Stimulated activated CD8-positive, alpha-beta memory T cell treated with anti-CD3 and anti-CD28 coated beads, Interleukin-4, amount 100 ng/mL, for 1 hour (primary cell): ENCODE measurements at places on chromosomes 2 and 18.

DNA sequence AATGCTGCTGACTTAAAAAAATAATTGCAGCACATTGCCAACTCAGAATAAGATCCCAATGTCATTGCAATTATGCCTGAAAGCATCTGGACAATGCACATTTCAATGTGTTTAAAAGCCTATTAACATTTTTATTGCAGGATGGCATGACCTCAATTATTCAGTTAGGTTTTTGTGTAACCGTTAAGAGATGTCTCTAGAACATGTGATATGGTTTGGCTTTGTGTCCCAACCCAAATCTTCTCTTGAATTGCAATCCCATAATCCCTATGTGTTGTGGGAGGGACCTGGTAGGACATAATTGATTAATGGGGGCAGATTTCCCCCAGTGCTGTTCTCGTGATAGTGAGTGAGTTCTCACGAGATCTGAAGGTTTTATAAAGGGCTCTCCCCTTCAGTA is 43.2 kb upstream of the ZC3H15 start:
- no peak for DNase-seq

GRCh38 chr2:104213758-104214157 is 640.2 kb upstream of the POU3F3 start:
- no peak for DNase-seq

DNA sequence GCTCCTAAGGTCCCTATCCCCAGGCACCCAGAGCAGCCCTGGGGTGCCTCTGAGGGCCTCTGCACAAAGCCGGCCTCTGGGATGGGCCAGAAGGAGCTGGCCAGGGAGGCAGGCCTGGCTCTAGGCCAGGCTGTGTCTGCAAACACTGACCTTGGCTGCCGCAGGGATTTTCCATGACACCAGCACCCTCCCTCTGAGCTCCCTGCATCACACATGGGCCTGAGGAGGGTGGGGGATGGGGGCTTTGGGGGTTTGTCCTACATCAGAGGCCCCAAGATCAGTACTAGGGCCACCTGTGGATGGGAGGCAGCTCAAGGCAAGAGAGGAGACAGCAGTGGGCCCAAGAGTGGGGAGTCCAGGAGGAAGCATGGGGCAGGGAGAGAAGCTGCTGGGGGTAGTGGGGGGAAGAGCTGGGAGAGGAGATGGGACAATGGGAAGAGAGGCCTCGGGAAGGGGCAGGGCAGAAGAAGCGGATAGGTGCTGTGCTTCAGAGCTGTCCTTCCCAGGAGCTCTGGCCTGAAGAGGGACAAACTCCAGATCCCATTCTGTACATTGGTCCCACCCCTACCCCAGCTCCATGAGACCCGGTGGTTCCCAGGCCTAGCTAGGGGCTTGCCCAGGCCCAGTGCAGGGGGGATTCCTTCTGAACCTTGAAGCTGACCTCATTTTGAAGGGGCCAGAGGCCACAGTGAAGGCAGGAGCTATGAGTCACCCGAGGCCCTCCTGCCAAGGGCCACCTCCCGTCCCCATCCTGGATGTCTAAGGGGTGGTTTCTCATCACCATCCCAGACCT is 28.0 kb downstream of the KCNK3 start:
- no peak for DNase-seq

GRCh38 chr2:42810971-42811811 is 18.8 kb upstream of the HAAO start:
- DNase-seq = peak; percentile 27

DNA sequence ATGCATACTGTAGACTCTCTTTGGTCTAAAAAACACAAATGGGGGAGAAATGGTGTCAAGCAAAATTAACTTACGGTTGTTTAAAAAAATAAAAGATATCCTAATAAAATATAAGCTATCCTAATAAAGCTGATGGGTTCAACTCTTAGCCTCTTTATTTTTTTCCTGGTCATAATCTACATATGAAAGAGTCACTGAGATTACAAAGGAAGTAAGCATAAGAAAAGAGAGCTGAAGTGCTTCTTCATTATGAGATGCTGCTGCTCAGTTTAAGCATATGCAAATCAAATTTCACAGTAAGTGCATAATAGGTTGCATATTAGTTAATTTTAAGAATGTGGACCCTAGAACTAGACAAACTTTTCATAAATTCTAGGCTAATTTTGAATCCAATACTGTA is 59.9 kb upstream of the DNER start:
- no peak for DNase-seq

DNA sequence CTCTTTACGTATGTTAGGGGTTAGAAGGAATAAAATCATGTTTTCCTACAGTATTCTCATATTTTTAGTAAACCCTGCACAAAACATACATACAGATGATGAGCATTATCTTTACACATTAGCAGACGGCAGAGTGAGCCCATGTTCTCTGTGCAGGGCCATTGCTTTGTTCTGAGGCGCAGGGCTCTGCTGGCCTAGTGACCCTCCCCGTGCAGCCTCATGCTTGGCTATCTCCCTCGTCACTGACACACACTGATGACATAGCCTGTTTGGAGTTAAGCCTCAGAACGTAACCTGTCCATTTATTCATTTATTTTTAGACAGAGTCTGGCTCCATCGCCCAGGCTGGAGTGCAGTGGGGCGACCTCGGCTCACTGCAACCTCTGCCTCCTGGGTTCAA is 115.9 kb upstream of the FOSL2 start:
- no peak for DNase-seq

GRCh38 chr2:145484448-145485097 is 964.7 kb upstream of the ZEB2 start:
- no peak for DNase-seq

- no peak for DNase-seq
Measured at GRCh38 chr2:208224802-208225201, 30.1 kb downstream of the IDH1 start.

DNA sequence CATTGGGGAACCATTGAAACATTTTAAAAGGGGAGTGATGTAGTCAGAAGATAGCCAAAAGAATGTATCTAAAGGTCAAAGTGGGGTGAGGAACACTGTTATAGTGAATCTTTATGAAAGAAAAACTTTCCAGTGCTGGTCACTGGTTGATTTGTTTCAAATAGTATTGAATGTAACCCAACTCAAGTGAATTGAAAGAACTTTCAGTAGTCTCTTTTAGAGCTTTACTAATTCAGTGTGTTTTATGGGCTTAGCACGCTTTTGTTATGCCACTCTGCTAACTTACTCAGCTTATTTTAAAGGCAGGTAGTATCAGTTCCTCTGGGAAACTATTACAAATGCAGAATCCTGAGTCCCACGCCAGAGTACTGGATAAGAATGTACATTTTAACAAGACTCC is 57.3 kb downstream of the GTF2A1L start:
- DNase-seq = no peak

GRCh38 chr2:96662360-96662759 is 19.8 kb downstream of the FER1L5 start:
- DNase-seq = no peak

GRCh38 chr2:168216351-168217005 is 30.9 kb downstream of the STK39 start:
- no peak for DNase-seq

- DNase-seq = no peak
Measured at GRCh38 chr18:76258209-76258608, 236.8 kb downstream of the ZNF516 start.

- DNase-seq = no peak
Measured at GRCh38 chr2:54468673-54469072, 12.5 kb downstream of the SPTBN1 start.

DNA sequence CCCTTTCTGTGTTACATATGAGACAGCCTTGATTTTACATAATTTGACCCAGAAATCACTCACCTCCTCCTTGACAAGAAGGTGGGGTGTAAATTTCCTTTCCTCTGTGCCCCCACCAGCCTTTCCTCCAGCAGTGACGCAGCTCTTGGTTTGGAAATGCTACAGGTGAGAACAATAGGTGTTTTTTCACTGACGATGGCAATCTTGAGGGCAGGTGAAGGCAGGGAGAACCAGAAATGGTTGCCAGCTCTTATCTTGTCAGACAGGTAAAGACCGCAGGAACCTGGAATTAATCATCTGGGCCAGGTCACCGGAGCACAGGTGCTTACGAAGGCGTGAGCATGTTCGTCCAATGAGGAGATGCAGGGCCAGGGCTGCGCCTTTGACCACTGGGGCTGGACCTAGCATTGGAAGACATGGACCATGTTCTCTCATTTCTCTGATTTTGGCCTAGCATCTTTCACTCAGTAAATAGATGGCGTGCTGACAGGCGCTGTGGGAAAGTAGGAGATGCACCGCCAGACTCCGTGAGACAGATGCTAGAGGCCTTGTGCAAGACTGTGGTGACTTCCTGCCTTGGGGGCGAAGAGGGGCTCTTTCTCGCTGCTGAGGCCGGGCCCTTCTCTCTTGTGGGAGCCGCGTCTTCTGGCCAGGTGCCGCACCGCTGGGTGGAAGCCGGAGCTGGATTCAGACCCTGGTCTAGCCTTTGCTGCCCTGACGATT is 4.0 kb downstream of the CIDEA start:
- no peak for DNase-seq

- no peak for DNase-seq
Measured at GRCh38 chr2:201532686-201533304, 81.3 kb downstream of the STRADB start.

- no peak for DNase-seq
Measured at GRCh38 chr2:207251573-207252192, 85.9 kb upstream of the KLF7 start.

GRCh38 chr2:181554061-181554830 is 97.1 kb downstream of the ITGA4 start:
- no peak for DNase-seq

DNA sequence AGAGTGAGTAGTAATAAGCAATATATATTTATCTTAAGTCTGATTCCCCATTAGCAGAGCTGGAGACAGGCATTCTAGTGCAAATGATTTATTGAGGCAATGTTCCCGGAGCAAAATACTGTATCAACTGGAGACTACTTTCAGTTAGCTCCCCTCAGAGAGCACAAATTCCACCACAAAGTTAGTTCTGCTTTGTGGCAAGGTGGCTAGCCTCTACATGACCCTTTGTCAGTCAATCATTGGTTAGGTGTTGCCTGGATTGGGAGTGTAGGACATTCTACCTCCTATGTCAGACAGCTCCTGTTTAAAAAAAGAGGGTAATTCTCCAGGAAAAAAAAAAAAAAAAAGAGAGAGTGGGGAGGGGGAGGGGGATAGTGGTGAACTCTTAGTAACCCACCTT is 402.2 kb downstream of the NR4A2 start:
- no peak for DNase-seq

GRCh38 chr2:110948027-110948674 is 172.6 kb upstream of the BCL2L11 start:
- DNase-seq = no peak

- DNase-seq = no peak
Measured at GRCh38 chr2:235206980-235207579, 255.3 kb downstream of the SH3BP4 start.

DNA sequence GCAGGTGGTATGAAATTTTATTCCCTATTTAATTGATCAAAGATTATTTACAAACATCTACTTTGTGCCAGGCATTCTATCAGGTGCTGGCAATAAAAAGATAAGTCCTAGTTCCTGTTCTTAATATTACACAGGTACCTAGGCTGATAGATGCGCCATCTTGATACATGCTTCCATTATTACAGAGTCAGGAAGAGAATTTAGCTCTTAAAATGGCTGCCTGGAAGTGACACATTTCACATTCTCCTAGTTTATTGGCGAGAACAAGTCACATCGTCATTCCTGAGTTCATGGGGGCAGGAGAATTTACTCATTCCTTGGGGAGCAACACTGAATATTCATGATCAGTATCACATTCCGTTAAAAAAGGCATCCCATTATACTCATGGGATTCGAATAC is 1.1 kb upstream of the DARS1 start:
- DNase-seq = no peak

GRCh38 chr2:163185160-163185559 is 346.6 kb upstream of the KCNH7 start:
- DNase-seq = no peak

DNA sequence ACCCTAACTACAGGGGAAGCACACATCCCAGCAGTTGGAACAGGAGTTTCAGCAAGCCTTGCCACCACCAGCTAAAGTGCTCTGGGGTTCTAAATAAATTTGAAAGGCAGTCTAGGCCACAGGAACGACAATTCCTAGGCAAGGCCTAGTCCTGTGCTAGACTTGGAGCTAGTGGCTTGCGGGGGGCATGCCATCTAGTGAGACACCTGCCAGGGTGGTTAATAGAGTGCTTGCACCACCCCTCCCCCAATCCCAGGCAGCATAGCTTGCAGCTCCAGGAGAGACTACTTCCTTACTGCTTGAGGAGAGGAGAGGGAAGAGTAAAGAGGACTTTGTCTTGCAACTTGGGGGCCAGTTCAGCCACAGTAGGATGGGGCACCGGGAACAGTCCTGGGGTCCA is 101.8 kb downstream of the SLC39A10 start:
- no peak for DNase-seq
